Left renal cortex interstitium (tissue), 4 donors: ENCODE measurements at places on chromosomes 7 and 10.

- no peak for DNase-seq
Observed at GRCh38 chr7:121499624-121500023, 103.5 kb upstream of the FAM3C start.

DNA sequence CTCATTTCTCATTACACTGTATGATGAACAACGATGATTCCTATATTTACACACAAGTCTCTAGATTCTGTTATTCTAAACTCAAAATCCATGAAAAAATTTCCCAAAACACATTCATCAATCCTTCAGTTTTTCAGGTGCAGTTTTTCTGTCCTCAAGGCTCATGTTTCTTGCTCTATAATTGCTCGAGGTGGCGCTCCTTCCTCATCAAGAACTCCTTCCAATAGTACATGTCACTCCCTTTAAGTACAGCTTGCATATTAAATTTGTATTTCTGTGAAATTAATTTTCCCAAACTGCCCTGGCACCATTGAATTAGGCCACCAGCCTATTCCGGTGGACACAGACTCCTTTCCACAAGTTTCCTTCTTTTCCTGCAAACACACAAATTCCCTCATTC is 188.7 kb upstream of the MINDY3 start:
- no peak for DNase-seq

GRCh38 chr10:63467841-63468240 is 2.1 kb upstream of the JMJD1C start:
- no peak for DNase-seq

- DNase-seq = no peak
Observed at GRCh38 chr10:71473671-71474599, 77.2 kb downstream of the CDH23 start.

DNA sequence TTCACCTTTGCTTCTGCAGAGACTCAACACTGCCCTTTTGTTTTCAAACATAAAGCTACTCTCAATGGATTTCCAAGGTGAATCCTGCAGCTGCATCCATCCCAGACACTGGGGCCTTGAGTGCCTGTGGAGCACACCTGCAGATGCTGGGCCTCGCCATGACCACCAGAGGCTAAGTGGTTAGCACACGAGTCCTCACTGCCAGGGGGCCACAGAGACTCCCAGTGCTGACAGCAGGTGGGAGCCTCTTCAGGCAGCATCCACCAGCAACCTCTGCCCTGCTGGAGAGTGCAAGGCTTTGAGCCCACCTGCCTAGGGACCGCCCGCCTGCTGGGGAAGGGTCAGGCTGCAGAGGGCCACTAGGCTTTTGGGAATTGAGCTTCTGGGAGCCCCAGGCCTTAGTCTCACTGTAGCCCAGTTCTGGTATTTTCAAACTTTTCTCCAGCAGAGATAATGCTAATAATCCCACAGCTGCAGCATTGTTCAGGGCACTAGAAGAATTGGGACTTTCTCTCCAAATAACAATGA is 9.4 kb upstream of the HPS1 start:
- no peak for DNase-seq

GRCh38 chr10:112792487-112793201 is 157.4 kb upstream of the TCF7L2 start:
- DNase-seq = no peak

DNA sequence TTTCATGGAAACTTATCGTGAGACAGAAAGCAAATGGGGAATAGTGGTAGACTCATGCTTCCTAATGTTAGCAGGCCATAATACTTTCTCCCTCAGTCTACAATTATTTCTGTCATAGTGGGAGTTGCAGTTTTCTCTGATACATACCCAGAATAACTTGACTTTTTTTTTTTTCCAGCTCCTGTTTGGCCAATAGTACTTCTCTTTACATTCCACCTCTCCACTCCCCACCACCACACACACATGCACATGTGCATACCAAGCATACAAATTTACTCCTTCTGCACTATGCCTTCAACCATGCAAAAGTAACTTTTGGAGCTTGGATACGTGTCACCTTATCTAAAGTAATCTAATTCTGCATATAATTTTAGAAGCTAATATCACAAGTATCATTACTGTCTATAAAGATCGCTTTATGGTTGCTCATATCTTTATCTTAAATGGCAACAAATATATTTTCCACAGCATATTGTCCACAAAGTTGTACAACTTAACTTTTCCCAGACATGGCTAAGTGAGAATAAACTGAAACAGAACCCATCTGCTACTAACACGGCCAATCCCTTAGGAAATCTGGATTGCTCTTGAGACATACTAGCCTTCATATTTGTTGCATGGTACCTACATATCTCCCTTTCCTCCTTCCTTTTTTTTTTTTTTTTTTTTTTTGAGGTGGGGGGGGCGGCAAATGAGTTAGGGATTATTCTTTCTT is 49.0 kb downstream of the TES start:
- no peak for DNase-seq

GRCh38 chr7:74143383-74143782 is 30.8 kb upstream of the EIF4H start:
- DNase-seq = no peak

DNA sequence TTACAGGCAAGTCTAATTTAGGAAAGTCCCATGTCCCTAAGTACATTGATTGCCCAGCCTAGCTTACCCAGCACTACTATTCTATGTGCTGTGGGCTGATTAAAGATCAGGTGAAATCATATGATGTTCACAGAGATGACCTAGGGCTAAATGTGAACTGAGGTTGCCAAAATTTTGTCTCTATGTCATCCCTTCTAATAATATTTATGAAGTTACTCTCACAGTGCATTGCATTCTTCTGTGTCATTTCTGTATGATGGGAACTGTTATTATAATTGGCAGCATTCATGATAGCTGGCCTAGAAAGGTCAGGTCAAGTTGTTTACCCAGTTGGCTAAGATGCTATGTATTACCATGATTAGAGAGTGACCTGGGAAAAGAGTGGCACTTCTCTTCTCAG is 2.8 kb upstream of the PDK4 start:
- no peak for DNase-seq

- DNase-seq = no peak
Observed at GRCh38 chr10:53952698-53953630, 848.1 kb downstream of the PCDH15 start.

DNA sequence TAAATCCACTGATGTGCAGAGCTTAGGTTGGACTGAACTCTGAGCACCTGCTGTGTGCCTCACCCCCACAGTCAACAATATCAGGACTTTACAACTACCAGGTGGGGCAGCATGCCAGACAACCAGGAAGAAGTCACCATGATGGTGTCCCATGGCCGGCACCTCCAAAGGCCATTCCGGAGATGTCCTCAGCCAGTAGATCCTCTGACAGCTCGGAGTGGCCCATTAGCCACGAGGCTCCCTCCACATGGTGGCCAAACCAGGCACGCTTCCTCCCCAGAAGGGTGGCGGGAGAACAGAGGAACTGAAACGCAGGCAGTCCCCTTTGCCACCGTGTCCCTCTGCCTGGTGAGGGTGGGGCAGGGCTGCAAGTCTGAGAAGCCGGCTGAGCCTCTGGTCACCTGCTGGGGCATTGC is 390.0 kb downstream of the TNS3 start:
- no peak for DNase-seq

- DNase-seq = no peak
Observed at GRCh38 chr7:18538554-18539250, 43.2 kb downstream of the HDAC9 start.

GRCh38 chr7:129170441-129171021 is 17.9 kb upstream of the SMO start:
- no peak for DNase-seq

- no peak for DNase-seq
Observed at GRCh38 chr7:18018296-18019215, 9.1 kb downstream of the PRPS1L1 start.
